ENCODE measurements at places on chromosomes 3 and 15. TPM values are rescaled to one million over a fixed set of nuclear protein-coding genes. Genes with fewer than 3 reads are reported as not detected.

DNA sequence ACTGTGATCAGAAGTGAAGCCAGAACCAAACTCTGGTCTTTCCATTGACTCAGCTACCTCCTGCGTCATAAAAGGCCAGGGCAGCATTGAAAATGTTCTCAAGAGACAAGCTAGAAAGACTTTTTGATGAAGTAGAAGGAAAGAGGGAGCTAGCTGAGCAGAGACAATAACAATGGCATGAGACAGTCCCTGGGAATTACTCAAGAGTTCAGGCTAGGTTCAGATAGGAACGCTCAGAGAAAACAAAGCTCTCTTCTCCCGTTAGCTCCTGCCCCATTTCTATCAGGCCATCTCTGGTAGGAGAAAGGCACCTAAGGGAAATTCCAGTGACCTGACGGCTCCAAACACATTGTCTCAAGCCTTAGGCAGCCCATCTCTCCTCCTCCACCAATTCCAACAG is 7.0 kb upstream of the OXTR start:
- no peak overlapping the region for H3K4me3 ChIP-seq
- peak overlapping the region; percentile 51 for H3K27ac ChIP-seq
- no peaks in the 10 kb centered on the region for H3K36me3 ChIP-seq
- H3K4me1 ChIP-seq, result peaks cover 14% of the 10 kb centered on the region
- peak; percentile 65 for DNase-seq
- H3K27me3 ChIP-seq, result no peaks in the 10 kb centered on the region

GRCh38 chr3:60916546-60916945 is 334.7 kb downstream of the FHIT start:
- H3K27me3 ChIP-seq, result no peaks in the 10 kb centered on the region
- no peaks in the 10 kb centered on the region for H3K4me1 ChIP-seq
- no peak overlapping the region for H3K27ac ChIP-seq
- no peak for DNase-seq
- no peaks in the 10 kb centered on the region for H3K36me3 ChIP-seq

- peak overlapping the region; percentile 45 for H3K27ac ChIP-seq
- no peaks in the 10 kb centered on the region for H3K27me3 ChIP-seq
- H3K36me3 ChIP-seq, result no peaks in the 10 kb centered on the region
- H3K4me3 ChIP-seq, result no peak overlapping the region
- H3K4me1 ChIP-seq, result peaks cover 26% of the 10 kb centered on the region
Observed at GRCh38 chr3:102165367-102165766, 269.4 kb upstream of the ZPLD1 start.

- H3K27me3 ChIP-seq, result no peaks in the 10 kb centered on the region
- no peak for DNase-seq
- peaks cover 4% of the 10 kb centered on the region for H3K4me1 ChIP-seq
- no peak overlapping the region for H3K27ac ChIP-seq
Observed at GRCh38 chr3:42189001-42189460, 77.0 kb downstream of the CCK start.

- no peaks in the 10 kb centered on the region for H3K27me3 ChIP-seq
- H3K4me3 ChIP-seq, result no peak overlapping the region
- DNase-seq, result no peak
- H3K36me3 ChIP-seq, result no peaks in the 10 kb centered on the region
Observed at GRCh38 chr3:159922861-159923312, 65.7 kb upstream of the IL12A start.

DNA sequence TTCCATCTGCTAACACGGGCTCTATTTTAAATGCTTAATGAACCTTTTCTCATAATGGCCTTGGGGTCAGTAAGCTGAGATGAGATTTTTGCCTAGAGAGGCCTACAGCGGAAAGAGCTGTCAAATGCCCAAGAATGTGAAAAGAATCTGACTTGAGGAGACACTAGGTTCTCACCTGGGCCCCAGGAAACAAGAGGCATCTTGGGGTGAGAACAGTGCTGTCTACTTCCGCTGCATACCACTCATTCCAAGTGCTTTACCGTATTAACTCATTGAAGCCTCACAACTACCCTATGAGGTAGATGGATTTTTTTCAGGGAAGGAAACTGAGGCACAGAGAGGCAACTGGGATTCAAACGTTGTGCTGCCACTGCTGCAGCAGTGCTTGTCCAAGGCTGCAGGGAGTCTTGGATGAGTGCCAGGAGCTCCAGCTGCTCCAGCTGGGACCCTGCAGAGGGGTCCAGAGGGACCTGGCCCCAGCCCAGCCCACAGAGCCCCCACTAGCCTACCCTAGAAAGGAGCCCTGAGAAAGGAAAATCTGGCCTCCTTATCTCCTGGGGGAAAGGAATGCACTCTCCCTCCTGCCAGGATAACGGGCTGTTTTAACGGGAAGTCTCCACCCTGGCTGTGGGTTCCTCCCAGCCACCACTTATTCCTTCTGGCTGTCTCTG is 68.4 kb downstream of the SLC12A8 start:
- peak overlapping the region; percentile 34 for H3K27ac ChIP-seq
- no peak overlapping the region for H3K4me3 ChIP-seq
- no peak for DNase-seq

DNA sequence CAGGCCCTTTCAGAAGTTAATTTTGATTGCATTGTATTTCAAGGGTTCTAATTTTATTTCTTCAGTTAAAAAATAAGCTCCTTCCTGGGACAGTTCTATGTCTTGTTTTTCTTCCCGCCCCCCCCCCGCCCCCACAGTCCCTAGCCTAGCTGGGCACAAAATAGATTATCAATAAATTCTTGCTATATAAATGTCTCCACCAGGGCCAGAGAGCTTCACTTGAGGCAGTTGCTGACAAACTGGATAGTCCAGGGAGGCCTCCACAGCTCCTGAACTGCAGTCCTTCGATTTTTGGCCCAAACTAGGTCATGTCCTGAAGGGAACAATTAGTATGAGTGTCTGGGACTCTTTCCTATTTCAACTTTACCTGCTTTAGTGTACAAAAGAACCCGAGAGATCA is 9.9 kb upstream of the CSPG5 start:
- DNase-seq, result no peak
- no peak overlapping the region for H3K4me3 ChIP-seq
- H3K36me3 ChIP-seq, result peaks cover 32% of the 10 kb centered on the region

DNA sequence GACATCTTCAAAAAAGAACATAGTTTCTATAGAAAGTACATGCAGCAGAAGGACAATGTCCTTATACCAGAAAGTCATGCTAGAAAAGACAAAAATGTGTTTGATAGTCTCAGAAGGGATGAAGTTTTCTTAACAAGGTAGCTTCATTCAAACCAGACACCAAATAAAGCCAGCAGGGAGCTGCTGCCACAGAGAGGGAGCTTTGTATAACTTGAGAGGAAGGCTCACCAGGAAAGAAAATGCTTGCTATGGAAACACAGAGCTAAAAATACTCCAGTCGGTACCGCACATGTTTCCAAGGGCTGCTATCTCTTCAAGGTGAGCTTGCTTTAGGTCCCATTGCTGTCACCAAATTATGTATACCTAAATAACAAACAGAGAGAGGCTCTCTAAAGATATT is 1074.8 kb upstream of the ALCAM start:
- no peaks in the 10 kb centered on the region for H3K27me3 ChIP-seq
- H3K4me1 ChIP-seq, result peaks cover 4% of the 10 kb centered on the region
- DNase-seq, result no peak
- peak overlapping the region; percentile 57 for H3K27ac ChIP-seq
- no peaks in the 10 kb centered on the region for H3K36me3 ChIP-seq

SLCO2A1 gene
- 0.16 TPM for total RNA-seq

FAM81A gene
- 2.8 TPM for total RNA-seq

MSL2 gene
- 11.7 TPM for total RNA-seq

CCR9 gene
- not detected for total RNA-seq

PLSCR2 gene
- total RNA-seq, result not detected
